Activated T-cell treated with anti-CD3 and anti-CD28 coated beads, Interleukin-2, amount 50 U/mL, for 1 hour (primary cell): ENCODE measurements at places on chromosomes 2 and 18.

DNA sequence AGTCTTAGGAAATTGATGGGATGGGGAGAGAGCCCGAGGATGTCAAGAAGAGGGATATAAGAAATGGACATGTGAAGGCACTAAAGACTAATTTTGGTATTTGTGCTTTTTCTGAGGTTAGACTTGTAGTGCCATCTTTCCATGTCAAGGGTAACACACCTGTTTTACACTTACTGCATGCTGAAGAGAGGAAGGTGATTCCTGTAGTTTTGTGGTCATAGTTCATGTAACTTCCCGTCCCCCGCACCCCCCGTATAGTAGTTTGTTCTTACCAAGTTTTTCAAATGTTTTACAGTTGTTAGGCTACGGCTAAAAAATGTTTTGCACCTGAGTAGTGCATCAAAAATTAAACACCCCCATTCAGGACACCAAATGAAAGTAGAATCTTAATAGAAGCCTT lies 73.8 kb downstream of the CLIP4 start:
- DNase-seq, result no peak

DNA sequence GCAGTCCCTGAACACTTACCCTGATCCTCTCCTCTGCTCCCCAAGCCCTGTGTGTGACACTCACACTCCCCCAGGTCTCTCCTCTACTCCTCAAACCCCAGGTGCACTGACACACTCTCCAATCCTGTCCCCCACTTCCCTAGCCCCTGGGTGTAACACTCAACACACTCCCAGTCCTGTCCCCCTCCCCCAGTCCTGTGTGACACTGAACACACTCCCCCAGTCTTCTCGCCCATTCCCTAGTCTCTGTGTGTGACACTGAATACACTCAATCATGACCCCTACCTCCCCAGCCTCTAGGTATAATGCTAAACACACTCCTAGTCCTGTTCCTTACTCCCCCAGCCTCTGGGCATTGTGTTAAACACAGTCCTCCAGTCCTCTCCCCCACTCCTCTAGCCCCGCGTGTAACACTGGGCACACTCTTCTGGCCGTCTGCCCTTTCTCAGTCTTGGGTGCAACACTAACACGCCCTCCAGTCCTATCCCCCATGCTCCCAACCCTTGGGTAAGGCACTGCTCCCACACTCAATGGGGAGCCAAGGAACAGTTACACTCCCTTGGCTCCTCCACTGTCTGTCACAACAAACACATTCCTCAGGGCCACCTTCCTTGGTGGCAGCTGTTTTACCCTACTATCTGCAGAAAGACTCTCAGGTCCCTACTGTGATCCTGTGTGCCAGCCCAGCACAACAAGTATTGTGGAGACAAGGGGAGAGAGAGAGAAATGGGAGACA lies 82.5 kb upstream of the PKDCC start:
- no peak for DNase-seq

DNA sequence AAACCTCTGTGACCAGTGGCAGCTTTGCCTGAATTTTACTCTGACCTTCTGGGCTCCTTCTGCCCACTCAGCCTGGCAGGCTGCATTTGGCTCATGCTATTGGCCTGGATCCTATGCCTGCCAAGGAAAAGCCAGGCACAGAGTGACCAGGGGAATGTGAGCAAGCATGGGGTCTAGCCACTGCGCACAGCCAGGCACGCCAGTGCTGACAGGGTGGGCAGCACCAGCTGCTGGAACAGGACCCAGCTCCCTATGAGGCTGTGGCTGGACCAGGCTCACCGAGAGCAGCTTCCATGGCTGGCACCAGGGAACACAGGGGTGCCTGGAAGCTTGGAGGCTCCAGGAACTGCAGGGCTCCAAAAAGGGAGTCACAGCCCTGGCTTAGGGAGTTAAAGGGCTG lies 311.5 kb upstream of the SYT4 start:
- no peak for DNase-seq

- DNase-seq, result no peak
These were observed 1370.7 kb upstream of the CDH2 start for GRCh38 chr18:29547626-29548025.

GRCh38 chr2:111676291-111676822 lies 207.6 kb downstream of the ANAPC1 start:
- no peak for DNase-seq

DNA sequence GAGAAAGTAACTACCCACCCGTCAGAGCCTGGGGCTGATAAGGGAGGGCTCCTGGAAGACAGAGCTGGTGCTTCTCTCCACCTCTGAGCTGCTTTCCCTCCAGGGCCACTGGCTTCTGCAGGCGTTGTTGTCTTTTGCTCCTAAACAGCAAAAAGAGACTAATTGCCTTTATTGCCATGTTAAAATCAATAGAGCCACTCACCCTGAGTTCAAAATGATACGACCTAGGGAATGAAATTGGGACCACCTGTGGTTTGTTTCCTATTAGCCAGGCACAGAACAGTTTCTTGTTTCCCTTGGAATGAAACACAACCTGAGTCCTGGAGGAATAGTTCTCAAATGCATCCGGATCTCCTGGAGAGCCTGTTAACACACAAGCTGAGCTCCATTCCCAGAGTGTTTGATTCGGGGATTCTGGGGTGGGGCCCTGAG lies 45.8 kb downstream of the TCF7L1 start:
- DNase-seq, result no peak

DNA sequence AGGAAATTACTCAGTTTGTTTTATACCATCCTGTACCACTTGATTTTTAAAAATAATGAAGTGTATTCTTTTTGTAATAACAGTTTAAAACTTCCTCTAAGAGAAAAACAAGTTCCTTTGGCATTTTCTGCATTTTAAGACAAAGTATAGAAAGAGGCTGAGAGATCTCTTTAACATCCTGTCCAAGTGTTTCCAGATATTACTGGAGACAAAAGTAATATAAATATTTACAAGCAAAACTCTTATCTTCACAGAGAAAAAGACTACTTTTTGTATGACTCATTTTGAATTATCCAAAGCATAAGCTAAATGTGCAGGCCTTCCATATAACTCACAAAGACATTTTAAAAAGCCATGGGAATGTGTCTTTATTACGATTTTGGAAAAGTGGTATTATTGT lies 221.1 kb downstream of the RDH14 start:
- no peak for DNase-seq

- DNase-seq, result no peak
These were observed 3.5 kb downstream of the RNF149 start for GRCh38 chr2:101305035-101305434.
